ENCODE measurements at places on chromosomes 1 and 21.
A peak's percentile ranks its signal among the peaks of the same experiment; 100 is the strongest.

DNA sequence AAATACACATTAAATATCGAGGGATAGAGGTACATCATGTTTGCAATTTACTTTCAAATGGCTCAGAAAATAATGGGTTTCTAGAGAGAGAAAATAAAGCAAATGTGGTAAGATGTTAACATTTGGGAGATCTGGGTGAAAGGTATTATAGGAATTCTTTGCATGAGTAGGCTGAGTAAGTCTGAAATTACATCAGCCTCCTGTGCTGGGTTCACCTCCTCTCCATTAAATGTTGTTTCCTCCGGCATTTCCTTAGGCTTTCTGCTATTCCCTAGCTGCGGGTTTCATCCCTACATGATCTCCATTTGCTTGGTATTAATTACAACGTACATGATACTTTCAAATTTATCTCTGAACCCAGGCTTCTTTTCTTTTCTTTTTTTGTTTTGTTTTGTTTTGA, 31.6 kb downstream of the ZMYND12 start:
- no peak for DNase-seq

GRCh38 chr1:202306535-202307345, 35.0 kb downstream of the UBE2T start:
- DNase-seq = peak; percentile 24

- peak; percentile 90 for DNase-seq
Observed at GRCh38 chr1:205227584-205228013, at the start of gene TMCC2. TMCC2 (plus strand) TSS chr1:205227946; CDS start chr1:205228565, 619 bp downstream.

DNA sequence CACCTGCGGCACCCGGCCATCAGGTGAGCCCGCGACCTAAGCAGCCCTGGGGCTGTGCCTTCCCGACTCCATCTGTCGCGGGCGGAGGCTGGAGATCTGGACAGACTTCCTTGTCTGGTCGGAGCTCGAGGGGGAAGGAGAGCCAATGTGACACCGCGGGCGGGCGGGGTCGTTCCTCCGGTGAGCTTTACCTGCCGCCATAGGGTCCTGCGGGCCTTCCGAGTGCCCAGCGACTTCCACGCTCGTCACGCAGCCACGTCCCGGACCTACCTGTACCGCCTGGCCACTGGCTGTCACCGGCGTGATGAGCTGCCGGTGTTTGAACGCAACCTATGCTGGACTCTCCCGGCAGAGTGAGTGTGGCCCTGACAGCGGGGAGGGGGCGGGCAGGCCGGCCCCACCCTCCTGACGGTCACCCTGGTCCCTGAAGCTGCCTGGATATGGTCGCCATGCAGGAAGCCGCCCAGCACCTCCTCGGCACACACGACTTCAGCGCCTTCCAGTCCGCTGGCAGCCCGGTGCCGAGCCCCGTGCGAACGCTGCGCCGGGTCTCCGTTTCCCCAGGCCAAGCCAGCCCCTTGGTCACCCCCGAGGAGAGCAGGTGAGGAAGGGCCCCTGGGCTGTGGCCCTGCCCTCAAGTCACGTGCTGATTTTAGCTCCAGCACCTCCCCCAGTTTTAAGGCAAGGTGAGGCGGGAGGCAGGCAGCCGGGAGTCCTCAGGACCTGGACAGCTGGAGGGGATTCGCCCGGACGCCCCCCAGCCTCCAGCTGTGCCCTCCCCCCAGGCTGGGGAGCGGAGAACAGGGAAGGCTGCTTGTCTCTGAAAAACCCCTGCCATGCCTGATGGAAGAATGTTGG, 1.1 kb downstream of the PUSL1 start:
- no peak for DNase-seq

DNA sequence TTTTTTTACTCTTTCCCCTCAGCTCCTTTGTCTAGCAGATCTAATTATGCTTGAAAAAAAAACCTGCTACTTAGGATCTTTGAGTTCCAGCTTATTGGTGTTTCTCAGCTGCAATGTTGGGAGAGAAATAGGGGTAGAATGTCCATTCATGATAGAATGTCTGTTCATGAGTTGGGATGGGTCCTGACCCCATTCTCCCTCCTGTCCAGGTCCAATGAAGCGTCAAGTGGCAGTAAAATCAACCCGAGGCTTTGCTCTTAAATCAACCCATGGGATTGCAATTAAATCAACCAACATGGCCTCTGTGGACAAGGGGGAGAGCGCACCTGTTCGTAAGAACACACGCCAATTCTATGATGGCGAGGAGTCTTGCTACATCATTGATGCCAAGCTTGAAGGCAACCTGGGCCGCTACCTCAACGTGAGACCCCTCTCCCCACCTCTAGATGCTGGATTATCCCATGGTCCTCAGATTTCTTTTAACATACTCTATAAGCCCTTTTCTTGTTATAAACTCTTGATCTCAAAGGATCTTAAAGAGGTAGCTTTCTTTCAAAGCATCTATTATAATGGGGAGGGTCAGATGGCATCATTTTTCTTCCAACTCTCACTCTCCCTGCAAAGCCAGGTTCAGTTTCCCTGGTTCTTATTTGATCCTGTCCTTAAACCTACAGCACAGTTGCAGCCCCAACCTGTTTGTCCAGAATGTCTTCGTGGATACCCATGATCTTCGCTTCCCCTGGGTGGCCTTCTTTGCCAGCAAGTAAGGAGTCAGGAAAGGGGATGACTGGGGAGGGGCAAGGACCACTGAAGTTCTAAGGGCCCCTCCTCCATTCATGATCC, 11.1 kb downstream of the CERS2 start:
- no peak for DNase-seq

DNA sequence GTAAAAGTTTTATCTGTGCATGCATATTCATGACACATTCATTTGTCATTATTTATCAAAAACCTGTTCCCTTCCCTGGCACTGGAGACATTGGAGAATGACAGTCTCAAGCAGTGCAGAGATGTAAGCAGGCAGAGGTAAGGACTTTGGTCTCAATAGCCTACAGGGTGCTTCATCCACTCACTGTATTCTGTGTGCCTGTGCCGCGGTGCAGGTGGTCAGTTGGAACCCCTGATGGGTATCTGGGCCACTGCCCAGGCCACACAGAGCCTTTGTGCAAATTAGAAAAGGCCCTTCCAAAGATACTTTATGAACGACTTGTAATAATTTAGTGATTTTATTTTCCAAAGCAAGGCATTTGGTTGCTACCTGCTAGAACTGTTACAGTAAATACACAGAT, 44.0 kb downstream of the CDC42 start:
- DNase-seq = no peak

DNA sequence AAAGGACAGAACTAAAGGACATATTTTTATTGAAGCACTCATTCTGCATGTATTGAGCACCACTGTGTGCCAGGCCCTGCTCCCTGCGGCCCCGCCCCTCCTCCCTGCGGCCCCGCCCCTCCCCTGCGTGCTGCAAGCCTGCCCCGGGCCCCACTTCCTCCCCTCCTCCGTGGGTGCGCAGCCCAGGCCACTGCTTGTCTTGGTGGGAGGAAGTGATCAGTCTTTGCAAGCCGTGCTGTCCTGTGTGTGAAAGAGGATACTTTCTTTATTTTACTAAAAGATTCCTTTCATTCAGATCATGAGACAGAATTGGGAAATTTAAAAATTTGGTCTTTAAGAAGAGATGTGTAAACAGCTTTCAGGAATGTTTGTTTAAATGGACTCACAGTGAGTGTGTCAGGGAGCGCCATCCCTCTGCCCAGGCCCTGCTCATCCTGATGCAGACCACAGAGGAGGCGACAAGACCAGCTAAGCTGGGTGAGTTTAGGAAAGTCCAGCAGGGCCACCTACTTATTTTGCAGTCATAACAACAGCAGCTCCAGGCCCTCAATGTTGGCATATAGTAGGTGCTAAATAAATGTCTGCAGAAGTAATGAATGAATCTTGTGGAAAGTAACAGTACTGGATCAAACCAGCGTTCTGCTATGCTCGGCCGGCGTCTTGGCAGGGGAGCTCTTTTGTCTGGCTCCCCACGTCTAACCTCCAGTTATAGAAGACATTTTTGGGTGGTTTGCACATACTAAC, 88.3 kb upstream of the SELENON start:
- no peak for DNase-seq

- DNase-seq = no peak
Observed at GRCh38 chr1:247496581-247497285, 38.8 kb upstream of the OR2B11 start.

- no peak for DNase-seq
Observed at GRCh38 chr1:160093624-160094290, 4.7 kb downstream of the IGSF8 start.

GRCh38 chr1:227891223-227891954, 56.3 kb downstream of the WNT9A start:
- no peak for DNase-seq

- DNase-seq = no peak
Observed at GRCh38 chr1:198848206-198848605, 209.4 kb downstream of the PTPRC start.

DNA sequence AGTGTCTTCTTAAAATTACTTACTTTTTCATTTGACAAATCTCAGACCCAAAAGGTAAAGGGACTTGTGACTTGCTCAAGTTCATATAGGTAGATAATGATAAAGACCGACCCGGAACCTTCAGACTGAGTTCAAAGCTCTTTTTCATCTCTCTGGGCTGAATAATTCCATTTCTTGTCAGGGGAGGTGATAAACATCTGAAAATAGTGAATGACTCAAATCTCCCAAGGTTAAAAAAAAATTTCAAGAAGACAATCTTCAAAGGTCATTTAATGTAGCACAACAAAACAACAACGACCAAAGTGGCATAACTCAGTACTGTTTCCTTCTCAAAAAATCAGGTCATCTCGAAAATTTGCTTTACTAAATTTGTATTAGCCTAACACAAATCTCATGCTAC, 20.6 kb downstream of the LUZP1 start:
- DNase-seq = no peak

- no peak for DNase-seq
Observed at GRCh38 chr21:15057285-15057684, 7.5 kb downstream of the NRIP1 start.

- DNase-seq = no peak
Observed at GRCh38 chr1:213163278-213163711, 112.3 kb downstream of the RPS6KC1 start.

- DNase-seq = no peak
Observed at GRCh38 chr1:30034105-30034626, 689.2 kb downstream of the MATN1 start.
